Right ventricle myocardium inferior (tissue), 1 donor: ENCODE measurements at places on chromosomes 5 and 9. TPM values are rescaled to one million over a fixed set of nuclear protein-coding genes. Genes with fewer than 3 reads are reported as not detected.
A peak's percentile ranks its signal among the peaks of the same experiment; 100 is the strongest.

DNA sequence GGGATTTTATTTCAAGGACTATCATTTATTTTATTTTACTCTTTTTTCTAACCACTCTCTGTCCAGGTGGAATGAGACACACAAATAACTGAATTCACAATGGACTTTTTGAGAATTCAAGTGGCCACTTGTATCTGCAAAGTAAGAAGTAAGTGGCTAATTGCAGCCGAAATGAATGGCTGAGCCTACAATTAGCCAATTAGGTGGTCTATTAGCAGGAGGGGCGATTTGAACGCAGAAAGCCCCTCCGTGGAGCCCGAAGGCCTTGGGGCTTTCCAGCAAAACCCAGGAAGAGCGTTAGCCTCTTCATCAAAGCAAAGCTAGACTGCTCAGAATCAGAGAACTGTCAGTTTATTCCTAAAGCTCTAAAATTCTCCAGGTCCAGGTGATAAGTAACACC lies 176.9 kb downstream of the EBF1 start:
- DNase-seq: no peak

- no peak for DNase-seq
These were observed 5.7 kb downstream of the GFM2 start for GRCh38 chr5:74761241-74761640.

- DNase-seq: no peak
These were observed 173.6 kb downstream of the DEPDC1B start for GRCh38 chr5:60526336-60526875.

GRCh38 chr5:114054594-114054993 lies 307.3 kb upstream of the KCNN2 start:
- DNase-seq: no peak

- DNase-seq: no peak
These were observed 2.7 kb upstream of the DCP2 start for GRCh38 chr5:112973904-112974303.

DNA sequence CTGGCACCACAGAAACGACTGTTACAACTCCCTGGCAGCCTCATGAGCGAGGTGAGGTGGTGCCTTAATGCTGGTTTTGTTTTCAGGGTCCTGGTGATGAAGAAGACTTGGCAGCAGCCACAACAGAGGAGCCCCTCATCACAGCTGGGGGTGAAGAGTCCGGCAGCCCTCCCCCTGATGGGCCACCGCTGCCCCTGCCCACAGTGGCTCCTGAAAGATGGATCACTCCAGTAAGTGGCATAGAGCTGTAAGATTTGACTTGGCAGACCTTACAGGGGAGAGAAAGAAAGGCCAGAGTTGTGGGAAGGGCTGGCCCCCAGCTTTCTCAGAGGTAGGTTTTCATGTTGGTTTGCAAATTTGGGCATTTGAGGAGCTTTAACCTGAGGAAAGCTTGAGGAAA lies 72.2 kb downstream of the COL15A1 start:
- no peak for DNase-seq

GRCh38 chr5:147613359-147613758 lies 103.5 kb upstream of the DPYSL3 start:
- no peak for DNase-seq

DNA sequence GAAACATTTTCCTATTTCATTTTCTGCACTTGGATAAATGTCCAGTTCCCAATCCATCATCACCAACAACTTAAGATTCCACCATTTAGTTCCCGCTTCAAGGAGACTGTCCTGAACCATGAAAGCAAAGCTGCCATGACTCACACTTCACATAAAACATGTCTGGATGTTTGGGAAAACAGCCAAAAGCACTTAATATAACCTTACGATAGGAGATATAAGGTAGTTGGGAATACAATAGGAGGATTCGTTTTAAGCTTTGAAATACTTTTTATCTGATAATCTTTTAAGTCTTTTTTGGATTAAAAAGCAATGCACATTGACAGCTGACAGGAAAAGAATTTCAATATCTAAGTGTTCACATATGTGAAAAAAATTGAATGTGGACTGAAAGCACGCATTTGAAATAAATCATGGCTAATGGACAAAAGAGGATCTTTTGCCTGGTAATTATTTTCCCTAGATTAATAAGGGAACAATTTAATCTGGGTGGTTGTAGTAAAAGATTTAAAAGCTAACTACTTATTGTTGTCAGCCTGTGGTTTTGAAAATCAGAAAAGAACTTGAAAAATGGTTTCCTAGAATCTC lies 17.3 kb upstream of the TGFBI start:
- no peak for DNase-seq

- peak; percentile 97 for DNase-seq
These were observed at the start of gene TRIM52 for GRCh38 chr5:181260720-181261319. TSS of gene TRIM52 (minus strand) at chr5:181261143. CDS start at chr5:181260813, 330 bp downstream.

GRCh38 chr5:126656401-126657007 lies 55.8 kb downstream of the PHAX start:
- no peak for DNase-seq

DNA sequence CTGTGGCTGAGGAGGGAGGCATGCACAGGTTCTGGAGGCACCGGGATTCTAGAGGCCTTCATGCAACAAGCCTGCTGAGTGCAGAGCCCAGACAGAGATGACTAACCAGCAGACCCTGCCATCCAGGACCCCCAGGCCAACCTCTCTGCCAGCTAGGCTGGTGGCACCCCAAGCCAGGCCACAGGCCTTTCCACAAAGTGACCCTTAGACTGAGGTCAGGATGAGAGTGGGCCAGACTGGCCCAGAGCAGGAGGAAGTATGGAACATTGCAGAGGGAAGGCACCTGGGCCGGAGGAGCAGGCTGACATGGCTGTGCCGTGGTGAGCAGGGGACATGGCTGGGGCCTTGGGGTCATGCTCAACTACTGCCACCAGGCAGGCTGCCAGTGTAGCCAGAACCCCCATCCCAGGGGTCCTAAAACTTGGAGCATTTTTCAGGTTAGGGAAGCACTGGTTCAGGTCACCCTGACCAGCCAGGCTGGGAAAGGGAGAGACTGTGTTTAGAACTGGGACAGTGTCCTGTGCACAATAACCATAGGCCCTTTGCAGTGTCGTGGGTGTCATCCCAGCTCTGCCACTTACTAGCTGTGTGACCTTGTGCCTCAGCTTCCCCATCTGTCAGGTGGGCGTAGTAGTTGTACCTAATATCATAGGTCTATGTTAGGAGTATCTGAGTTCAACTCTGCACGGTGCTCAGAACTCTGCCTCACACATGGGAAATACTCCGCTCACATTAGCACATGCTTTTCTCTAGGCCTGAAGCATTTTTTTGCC lies 17.3 kb downstream of the TCF7 start:
- DNase-seq: peak; percentile 45

DNA sequence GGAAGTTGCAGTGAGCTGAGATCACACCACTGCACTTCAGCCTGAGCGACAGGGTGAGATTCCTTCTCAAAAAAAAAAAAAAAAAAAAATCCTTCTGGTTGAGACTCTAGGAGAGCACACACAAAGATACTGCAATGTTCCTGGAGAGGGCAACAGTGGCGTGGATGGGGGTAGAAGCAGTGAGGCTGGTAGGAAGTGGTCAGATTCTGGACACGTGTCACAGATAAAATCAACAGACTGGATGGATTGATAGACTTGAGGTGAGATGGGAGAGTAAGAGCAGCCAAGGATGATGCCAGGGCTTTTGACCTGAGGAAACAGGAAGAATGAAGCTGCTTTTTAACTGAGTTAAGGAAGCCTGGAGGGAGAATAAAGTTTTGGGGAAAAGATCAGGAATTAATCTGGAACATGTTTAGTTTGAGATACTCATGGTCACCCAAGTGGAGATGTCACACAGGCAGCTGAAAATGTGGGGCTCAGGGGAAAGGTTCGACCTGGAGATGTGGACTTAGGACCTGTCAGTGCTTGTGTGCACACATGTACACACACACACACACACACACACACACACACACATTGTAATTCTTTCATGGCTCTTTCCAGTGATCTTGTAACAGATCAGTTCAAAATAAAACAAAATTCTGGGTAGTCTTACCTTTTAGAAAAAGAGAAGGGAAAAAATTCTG lies 88.1 kb downstream of the FANCC start:
- no peak for DNase-seq

DNA sequence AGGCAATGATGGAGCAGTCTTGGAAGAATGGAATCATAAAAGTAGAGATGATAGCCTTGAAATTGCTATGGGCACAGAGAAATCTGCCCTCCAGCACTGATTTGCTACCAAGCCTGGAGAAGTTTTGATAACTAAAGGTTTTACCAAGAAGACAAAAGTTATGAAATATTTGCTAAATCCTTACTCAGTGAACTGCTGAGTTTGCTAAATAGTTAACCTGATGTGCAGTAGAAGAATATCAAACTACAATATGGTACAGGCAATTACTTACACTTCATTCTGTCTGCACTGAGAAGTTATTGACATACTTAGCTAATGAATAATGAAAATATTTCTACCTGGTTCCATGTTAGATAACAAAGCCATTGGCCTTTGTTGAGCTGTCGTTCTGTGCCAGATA lies 124.5 kb downstream of the SGCD start:
- DNase-seq: no peak

DNA sequence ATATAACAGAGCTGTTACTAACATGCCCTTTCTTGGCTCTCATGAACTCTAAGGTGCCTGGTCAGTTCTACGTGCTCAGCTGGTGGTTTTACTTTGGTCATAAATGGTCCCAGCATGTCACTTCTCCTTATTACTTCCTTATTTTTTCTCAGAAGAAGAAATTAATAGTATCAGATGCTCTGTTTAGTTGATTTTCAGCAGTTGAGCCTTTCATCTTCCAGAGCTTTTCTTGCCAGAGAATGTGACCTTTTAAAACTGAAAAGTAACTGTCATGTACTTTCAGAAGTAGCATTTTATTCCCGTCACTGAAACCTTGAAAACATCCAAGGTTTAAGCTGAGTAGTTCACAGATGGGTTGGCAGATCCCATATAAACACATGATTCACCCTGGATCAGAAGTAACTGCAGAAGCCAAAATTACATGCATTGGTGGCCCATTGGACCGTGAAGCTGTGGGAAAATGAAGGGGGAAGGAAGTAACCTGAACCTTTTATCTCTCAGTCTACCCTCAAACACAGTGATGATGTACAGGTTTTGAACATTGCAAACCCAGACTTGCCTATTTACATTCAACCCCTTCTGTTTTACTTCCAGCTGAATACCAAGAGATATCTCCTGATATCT lies 50.5 kb downstream of the HACD4 start:
- no peak for DNase-seq

GRCh38 chr5:148844433-148845280 lies 18.2 kb downstream of the ADRB2 start:
- DNase-seq: no peak

- peak; percentile 75 for DNase-seq
These were observed 59.0 kb downstream of the MAP1B start for GRCh38 chr5:72166070-72166979.

- no peak for DNase-seq
These were observed 764.9 kb downstream of the DNAH5 start for GRCh38 chr5:13179407-13180087.

DNA sequence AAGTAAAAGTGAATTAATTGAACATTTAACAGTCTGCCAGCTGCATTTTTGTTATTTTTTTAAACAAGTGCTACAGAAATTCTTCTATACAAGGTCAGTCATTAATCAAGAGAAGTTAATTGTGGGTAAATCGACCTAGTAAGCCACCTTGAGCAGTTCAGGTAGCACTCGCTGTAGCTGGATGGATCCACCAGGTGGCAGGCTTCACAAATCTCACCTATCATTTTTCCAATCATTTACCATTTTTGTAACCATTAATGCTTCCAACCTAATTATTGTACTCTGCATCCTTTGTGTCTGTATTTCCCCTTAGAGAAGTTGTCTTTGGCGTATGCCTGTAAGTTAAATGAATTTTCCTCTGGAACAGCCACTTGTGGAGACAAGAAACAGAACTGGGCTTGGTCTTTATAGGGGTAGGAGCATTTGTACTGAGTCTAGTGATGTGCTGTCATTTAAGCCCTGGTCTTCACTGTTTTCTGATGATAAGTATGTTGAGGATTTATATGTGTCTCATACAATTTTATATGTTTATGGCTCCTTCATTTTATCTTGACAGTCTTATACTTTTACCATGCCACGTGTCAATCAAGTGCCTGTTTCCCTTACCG lies 39.5 kb downstream of the CD180 start:
- DNase-seq: no peak

DNA sequence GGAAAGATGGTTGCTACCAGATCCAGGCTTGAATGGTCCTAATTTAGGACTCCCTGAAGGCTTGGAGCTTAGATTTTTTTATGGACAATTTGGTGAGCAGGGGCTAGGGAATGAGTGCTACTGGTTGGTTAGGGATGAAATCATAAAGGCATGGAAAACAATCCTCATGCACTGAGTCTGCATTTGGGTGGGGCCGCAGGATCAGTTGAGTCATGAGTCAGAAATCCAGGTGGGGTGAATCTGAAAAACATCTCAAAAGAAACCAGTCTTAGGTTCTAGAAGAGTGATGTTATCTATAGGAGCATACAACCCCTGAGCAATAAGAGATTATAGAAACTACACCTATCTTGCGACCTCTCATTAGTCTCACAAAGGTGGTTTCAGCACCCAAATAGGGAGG lies 300.0 kb downstream of the KIF4B start:
- DNase-seq: no peak

GRCh38 chr5:124867137-124867704 lies 120.8 kb upstream of the ZNF608 start:
- DNase-seq: no peak

LECT2 gene
- not detected for total RNA-seq

DBH gene
- not detected for total RNA-seq

ZBTB43 gene
- 35.1 TPM for total RNA-seq

HRCT1 gene
- 8.1 TPM for total RNA-seq

SV2C gene
- 0.22 TPM for total RNA-seq

MARCHF3 gene
- 30.1 TPM for total RNA-seq

ADAMTS16 gene
- not detected for total RNA-seq

FOXD4L4 gene
- not detected for total RNA-seq

ANKHD1 gene
- 57.2 TPM for total RNA-seq

DMRT2 gene
- not detected for total RNA-seq

PIP5KL1 gene
- total RNA-seq: not detected

SNCAIP gene
- total RNA-seq: 1.7 TPM

LEAP2 gene
- total RNA-seq: 1.1 TPM

CD274 gene
- total RNA-seq: 12.0 TPM

GABRA1 gene
- not detected for total RNA-seq

CDKN2B-AS1 gene
- not detected for total RNA-seq

ALDOB gene
- total RNA-seq: 0.43 TPM

SPATA9 gene
- total RNA-seq: not detected

SLC6A19 gene
- not detected for total RNA-seq

FIBCD1 gene
- total RNA-seq: 0.57 TPM

PCDHGB1 gene
- 6.7 TPM for total RNA-seq
